ENCODE measurements at places on chromosomes 7 and 10.

- no peak for DNase-seq
These were observed 222.8 kb downstream of the GALNT17 start for GRCh38 chr7:71354716-71355115.

DNA sequence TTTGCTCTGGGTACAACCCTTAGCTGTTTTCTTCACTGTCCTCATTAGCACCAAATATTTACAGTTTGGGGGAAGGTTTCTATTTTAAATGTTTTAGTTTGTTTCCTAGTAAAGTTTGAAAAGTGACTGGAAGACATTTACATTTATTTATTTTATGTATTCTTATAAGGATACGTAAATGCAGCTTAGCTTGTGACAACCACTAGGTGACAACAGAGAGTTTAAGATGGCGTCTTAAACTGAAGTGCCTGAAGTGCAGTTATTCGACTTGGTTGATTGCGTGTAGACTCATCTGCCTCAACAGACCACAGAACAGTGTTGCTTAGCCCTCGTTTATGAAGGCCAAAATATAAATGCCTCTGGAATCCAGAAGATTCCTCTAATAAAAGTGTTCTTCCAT is 378.2 kb upstream of the MYO3A start:
- DNase-seq: no peak

DNA sequence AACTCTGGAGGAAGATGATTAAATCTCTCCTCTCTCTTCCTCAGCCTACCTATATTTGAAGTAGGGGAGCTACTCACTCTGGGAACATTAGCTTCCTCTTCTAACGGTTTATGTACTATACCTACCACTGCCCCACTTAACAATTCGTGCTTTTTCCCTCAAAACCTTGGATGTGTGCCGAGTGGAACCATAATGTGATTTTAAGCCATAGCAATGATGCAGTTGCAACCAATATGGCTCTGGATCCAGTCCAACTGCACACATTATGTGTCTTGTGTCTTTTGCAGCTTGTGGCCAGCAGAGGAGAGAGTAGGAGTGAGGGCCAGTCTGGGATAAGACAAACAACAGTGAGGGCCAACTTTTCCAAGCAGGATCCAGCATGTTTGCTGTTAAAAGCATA is 170.7 kb downstream of the GATA3 start:
- no peak for DNase-seq

- DNase-seq: no peak
These were observed 60.2 kb downstream of the CHST15 start for GRCh38 chr10:124032971-124033886.

DNA sequence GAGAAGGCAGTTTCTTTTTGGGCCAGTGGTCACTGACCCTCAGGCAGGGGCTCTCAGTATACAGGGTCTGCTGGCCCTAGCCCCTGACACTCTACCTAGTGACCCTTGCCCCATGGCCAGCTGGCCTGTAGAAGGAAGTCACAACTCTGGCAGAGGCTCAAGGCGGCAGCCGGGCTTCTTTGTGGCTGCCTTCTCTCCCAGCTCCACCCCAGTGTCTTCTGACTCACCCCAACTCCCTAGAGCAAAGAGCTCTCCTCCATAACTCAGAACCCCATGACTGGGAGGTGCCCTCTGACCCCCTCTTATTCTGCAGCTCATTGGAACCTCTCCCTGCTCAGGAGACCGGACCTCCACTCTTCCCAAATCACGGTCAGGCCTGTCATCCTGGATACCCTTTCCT is 358.2 kb downstream of the FGFR2 start:
- no peak for DNase-seq

DNA sequence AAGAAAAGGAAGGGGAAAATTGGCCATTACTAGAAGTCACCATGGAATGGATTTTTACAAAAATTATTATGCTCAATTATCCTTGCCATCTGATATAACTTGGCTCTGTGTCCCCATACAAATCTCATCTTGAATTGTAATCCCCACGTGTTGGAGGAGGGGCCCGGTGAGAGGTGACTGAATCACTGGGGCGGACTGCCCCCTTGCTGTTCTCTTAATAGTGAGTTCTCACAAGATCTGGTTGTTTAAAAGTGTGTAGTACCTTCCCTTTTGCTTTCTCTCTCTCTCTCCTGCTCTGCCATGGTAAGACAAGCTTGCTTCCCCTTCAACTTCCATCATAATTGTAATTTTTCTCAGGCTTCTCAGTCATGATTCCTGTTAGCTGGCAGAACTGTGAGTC is 1023.6 kb downstream of the XPNPEP1 start:
- DNase-seq: no peak

DNA sequence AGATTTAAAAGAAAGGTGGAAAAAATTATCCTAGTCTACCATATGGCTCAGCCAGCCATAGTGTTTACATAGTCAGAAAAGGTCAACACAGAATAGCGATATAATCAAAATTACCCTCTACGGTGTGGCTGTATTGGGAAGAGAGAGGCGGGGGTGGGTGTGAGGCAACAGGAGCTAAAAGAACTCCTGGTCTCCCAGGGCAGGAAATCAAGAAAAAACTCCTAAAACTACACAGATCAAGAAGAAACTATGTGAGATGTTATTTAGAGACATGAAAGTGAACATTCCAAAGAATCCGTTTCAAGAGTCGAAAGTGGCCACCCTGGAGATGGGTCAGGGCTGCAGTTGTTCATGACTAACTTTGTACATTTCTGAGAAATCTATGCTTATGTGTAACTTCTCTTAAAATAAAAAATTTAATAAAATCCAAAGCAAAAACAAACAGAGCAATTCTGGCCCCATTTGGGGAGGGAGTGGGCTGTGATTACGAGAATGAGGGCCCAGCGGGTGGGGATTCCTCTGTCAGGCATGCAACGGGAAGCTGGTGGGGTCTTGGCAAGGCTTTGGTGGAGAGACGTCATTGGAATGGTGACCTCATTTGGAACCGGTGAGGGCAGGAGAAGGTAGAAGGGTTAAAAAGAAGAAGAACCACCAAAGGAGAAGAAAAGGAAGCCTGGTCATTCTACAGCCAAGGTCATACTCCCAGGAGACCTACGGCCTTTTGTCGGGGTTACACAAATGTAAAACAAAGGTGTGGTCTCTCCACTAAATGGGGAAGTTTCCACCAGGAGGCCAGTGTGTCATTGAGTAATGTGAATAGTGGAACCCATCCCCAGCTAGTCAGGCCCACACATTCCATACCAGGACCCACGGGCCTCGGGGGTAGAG is 71.2 kb upstream of the DUSP5 start:
- no peak for DNase-seq

DNA sequence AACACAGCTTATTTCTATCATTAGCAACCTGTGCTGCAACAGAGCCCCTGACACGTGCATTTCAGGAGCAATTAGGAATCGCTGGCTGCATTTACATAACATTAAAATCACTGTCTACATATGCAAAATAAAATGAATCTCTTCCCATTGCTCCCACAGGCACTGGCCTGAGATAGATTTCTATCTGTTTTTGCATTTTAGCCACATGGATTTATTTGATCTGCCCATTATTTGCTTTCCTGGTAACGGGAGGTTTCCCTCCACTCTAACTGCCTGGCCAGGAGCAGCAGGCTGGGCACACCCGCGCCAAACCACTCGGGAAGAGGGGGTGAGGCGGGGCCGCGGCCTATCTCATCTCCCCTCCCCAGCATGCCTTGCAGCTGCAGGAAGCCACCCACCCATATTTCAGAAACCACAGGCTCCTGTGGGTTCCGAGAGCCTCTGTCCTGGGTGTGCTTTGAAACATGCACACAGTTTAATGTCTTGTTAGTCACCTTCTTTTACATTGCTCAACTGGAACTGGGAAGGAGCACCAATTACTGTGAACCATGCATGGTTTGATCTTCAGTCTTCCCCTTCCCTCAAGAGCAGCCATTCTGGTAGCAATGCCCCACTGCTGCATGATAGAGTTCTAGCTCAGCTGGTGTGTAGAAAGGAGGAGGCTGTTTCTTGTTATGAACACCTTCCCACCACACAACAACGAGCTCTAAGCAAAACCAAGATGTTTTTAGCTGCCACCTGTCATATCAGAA is 37.7 kb upstream of the IKZF1 start:
- no peak for DNase-seq

GRCh38 chr10:21733710-21734109 is 199.7 kb downstream of the MLLT10 start:
- DNase-seq: no peak

GRCh38 chr7:32921896-32922295 is 30.3 kb upstream of the KBTBD2 start:
- DNase-seq: peak; percentile 8

DNA sequence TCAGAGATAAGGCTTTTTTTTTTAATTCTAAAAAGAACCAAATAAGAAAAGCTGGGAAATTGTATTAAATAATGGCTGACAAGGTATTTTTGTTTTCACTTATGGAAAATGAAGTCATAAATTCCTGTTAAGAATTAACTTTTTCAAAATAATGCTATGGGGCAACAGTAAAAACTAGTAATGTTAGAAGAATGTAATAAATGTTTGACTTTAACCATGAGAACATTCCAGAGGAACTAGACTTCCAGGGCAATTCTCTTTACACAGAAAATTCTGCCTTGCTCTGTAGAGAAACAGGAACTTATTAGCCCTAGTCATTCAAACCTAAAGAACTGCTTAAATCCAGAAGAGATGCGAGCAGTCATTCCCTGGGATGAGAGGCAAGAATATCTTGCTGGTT is 571.1 kb downstream of the IPMK start:
- DNase-seq: no peak

GRCh38 chr7:53340220-53340619 is 304.8 kb downstream of the POM121L12 start:
- DNase-seq: no peak

- no peak for DNase-seq
These were observed 44.8 kb upstream of the DMBT1 start for GRCh38 chr10:122515588-122516231.

GRCh38 chr7:133299676-133300075 is 46.8 kb downstream of the EXOC4 start:
- no peak for DNase-seq

- no peak for DNase-seq
These were observed 123.9 kb upstream of the PPIF start for GRCh38 chr10:79223091-79224048.

DNA sequence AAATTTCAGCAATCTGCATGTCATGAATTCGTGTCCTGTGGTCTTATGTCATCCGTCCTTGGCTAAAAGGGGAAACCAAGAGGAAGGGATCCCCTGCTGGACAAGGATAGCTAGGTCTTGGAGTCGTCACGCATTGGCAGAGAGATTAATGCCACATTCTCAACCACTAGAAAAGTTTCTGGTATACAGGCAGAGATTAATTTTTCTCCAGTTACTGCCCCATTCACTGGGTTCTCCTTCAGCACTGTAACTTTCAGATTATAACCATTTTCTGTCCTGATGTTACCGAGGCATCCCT is 1060.6 kb upstream of the AUTS2 start:
- no peak for DNase-seq

GRCh38 chr7:129423700-129424410 is 10.4 kb upstream of the STRIP2 start:
- no peak for DNase-seq

- DNase-seq: no peak
These were observed 302.8 kb downstream of the PTPRN2 start for GRCh38 chr7:158284617-158285382.

Data from type B pancreatic cell (in vitro differentiated cells).